ENCODE measurements at places on chromosomes 1 and 21.

GRCh38 chr1:159921700-159922504, 3.4 kb downstream of the TAGLN2 start:
- no peak for DNase-seq

- peak; percentile 41 for DNase-seq
These were observed at the start of the genes CPTP and INTS11 for GRCh38 chr1:1324524-1325287. TSS of gene CPTP (plus strand) at chr1:1324802. CDS start at chr1:1326911, 2,109 bp downstream. TSS of gene INTS11 (minus strand) at chr1:1324660. CDS start at chr1:1324608, 52 bp downstream.

GRCh38 chr1:64550510-64550909, 80.6 kb downstream of the CACHD1 start:
- no peak for DNase-seq

GRCh38 chr1:207810173-207810572, 58.3 kb downstream of the CD46 start:
- no peak for DNase-seq

DNA sequence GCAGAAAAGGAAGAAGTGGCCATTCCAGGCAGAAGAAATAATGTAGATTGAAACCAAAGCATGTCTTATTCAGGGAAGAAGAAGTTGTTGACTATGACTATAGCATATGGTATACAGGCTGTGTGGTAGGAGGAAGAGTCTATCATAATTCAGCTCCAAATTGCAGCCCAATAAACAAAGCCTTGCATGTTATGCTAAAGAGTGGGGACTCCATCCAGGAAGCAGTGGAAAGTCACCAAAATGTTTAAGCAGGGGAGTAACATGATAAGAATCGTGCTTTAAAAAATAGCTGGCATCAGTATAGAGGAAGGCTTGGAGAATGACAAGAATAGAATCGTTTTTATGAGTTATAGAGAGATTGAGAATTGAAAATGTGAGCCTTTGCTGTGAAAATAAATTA, 213.3 kb upstream of the ADGRL2 start:
- DNase-seq, result no peak

DNA sequence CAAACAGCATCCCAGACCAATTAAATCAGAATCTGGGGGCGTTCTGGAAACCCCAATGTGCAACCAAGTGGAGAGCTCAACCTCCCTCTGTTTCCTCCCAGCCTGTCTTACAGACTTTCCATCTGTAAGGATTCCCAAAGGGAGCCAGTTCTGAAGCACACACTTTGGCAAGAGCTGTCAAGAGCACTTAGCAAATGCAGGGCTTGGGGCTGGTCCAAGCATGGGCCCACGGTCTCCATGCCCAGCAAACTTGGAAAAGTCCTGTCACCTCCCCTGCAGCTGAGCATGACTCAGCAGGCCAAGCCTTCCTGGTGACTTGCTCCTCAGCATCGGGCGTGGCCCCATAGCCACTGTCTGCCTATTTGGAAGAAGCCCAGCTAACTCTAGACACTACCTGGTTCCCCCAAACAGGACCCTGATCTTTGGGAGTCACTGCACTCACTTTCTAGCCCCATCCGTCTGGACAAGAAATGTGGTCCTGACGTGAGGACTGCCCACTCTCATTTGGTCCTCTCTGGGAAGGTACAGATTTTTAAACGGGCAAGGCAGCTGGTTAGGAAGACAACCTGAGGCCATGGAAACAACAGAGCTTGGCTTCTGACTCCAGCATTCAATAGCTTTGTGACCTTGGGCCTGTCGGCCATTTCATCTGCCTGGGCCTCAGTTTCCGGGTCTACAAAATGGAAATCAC, 16.9 kb downstream of the SLC2A1 start:
- DNase-seq, result no peak

DNA sequence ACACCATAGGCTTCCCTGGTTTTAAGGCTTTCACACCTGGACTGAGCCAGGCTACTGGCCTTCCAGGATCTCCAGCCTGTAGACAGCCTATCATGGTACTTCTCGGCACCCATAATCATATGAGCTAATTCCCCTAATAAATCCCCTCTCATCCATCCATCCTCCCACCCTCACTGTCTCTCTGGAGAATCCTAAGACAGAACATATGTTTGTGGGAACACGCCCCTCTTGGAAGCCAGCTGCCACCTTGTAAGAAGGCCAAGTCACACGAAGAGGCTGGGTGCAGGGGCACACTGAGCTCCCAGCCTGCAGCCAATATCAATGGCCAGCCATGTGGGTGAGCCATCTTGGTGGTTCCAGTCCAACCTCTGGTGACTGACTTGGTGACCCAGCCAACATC, 7.4 kb downstream of the CLCC1 start:
- no peak for DNase-seq

- DNase-seq, result peak; percentile 41
These were observed 93.3 kb upstream of the CD1D start for GRCh38 chr1:158087320-158087927.

GRCh38 chr1:8409106-8409505, 91.2 kb downstream of the SLC45A1 start:
- no peak for DNase-seq

- no peak for DNase-seq
These were observed 69.4 kb downstream of the PLPP3 start for GRCh38 chr1:56509713-56510641.

DNA sequence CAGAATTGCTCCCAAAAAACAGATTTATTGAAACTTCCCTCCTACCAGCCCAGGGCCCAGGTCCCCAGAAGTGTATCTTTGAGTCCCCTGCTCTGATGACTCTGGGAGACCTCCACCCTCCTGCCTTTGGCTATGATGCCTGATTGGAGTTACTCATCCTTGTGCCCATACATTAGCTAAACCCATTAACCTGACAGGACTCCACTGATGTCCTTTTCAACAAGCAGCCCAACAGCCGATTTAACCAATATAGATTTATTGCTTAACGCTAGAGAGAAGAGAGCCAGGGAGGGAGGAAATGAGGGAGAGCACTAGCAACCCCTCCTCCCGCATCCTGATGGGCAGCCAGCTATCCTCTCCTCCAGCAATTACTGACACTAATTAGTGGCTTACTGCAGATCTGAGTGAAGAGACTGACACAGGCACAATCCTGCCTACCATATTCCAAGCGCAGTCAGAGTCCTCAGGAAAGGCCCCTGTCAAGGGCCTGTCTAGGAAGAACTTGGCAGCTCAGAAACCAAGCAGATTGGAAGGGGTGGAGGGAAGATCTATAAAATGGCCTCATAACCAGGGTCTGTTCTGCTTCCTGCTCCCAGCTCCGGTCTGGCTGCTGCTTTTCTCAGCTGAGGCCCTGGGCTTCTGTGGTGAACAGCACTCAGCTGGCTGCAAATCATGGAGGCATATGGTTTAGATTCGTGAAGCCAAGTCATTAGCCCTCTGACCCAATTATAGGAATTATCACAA, 484.5 kb upstream of the DAB1 start:
- no peak for DNase-seq

- DNase-seq, result no peak
These were observed 7.6 kb upstream of the C1orf74 start for GRCh38 chr1:209791920-209792319.

DNA sequence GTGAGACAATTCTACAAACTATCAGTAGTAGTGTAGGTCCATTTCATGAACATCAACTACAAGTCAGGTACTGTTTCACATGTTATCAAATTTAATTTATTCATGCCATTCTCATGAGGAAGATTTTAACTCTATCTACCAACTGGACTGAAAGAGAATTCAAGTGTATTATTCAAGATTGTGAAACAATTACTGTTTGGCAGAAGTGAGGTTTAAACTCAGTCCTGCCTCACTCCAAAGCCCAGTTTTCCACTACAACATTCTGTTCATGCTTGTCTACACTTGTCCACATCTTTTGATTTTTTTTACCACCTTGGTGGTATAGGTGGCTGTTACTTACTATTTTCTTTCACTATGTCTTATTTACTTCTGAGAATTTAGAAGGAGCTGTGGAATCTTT, 272.9 kb downstream of the TGFB2 start:
- no peak for DNase-seq

- no peak for DNase-seq
These were observed 173.1 kb upstream of the GALNT2 start for GRCh38 chr1:229893762-229894444.

DNA sequence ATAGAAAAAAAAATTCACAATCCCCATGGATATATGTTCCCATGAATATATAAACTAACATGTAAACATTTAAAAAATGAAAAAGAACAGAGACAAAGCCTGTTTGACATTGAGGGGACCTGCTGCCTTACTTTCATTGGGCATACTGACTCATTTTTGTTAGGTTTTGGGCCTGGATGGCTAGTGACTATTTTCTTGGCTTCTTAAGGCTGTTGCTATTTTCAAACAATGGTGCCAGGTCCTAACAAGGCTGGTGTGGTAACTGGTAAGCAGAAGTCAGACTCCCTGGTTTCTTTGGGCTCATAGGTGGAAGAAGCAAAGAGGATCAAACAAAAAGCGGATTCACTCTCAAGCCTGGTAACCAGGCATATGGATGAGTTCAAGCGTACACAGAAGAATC, 51.0 kb downstream of the LAMC2 start:
- no peak for DNase-seq

DNA sequence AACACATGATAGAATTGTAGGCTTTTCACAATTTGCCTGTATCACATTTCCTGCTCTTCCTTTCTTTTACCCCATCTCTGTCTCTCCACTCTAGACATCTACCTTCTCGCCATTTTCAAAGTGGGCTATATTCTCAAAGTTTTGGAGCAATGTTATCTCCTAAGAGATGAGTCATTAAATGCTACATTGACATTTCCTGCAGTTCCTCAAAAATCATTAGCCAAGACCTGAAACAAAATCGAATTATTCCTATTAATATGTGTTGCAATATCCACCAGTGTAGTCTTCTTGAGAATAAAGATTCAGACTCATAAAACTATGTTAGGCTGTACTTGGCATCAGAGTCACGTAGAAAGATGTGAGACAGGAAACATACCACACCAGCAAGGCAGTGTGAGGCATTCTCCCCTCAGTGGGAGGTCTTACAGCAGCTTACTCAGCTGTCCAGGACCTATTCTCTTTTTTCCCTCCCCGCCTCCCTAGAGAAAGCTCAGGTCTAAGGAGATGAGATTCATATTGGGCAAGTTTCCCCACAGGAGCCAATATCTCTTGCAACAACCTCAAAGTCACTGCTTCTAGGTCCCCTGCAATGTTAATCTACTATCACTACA, 38.8 kb downstream of the FRRS1 start:
- peak; percentile 78 for DNase-seq

DNA sequence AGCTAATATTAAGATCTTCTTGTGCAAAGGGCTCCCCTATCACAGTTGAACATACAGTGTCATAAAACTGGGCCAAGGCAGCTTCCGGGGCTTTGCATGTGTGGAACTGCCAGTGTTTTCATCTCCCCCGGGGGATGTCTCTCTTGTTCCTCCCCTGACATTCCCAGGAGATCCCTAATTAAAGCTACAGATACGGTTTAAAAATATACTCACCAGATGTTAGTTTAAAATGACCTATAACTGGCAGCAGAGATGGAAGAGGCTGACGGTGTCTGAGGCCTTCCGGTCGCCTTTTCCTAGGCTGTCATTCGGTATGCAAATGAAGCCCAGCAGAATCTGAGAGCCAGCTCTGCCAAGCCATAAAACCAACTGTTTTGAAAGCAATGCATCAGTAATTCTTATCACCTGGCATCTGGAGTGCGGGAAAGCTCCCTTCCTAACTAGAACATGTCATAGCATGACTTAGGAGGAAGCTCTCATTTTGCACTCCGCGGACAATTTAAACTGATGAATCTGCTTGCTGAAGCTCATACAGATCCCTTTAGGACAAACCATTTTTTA, 436.5 kb upstream of the VAMP3 start:
- DNase-seq, result no peak

GRCh38 chr1:204977318-204977717, 65.7 kb upstream of the CNTN2 start:
- no peak for DNase-seq

DNA sequence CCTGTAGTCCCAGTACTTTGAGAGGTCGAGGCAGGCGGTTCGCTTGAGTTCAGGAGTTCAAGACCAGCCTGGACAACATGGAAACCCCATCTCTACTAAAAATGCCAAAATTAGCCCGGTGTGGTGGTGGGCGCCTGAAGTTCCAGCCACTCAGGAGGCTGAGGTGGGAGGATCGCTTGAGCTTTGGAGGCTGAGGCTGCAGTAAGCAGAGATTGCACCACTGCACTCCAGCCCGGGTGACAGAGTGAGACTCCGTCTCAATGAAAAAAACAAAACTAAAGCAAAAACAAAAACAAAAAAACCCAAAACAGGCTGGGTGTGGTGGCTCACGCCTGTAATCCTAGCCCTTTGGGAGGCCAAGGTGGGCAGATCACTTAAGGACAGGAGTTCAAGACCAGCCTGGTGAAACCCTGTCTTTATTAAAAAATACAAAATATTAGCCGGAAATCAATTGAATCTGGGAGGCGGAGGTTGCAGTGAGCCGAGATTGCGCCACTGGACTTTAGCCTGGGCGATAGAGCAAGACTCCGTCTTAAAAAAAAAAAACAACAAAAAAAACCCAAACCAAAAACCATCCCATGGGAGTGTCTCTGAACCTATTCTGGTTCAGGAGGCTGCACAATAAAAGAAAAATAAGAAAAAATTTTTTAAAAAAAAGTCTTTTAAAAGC, 1.7 kb upstream of the CGN start:
- no peak for DNase-seq
